ENCODE measurements at places on chromosomes 3 and 15.

DNA sequence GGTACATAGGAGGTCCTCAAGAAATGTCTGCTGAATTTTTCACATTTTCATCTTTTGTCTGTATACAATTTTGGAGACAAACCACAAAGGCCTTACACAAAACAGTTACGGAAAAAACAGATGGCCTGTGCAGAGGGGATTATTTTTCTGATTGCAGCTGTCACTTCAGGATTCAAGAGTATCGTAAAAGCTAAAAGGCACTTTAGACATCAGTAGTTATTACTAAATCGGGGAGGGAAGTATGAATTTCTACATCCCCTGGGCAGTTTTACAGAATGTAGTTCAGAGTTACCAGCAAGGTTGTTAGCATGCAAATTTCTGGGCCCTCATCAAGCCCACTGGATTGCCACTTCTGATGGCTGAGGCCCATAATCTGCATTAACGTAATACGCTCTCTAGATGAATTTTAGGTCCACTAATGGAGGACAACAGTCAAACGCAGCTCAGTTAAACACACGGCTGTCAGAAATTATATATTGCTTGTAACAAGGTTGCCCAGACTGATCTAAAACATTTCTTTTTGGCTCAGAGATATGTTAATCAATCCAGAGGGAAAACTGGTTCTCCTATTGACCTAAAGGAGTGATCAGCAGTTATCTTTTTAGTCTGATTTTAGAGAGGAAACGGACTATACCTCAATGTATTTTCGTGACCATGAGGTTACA, 1.1 kb downstream of the RIOX2 start:
- no peak for DNase-seq

GRCh38 chr15:49380912-49381311, 42.1 kb upstream of the FGF7 start:
- DNase-seq, result no peak

DNA sequence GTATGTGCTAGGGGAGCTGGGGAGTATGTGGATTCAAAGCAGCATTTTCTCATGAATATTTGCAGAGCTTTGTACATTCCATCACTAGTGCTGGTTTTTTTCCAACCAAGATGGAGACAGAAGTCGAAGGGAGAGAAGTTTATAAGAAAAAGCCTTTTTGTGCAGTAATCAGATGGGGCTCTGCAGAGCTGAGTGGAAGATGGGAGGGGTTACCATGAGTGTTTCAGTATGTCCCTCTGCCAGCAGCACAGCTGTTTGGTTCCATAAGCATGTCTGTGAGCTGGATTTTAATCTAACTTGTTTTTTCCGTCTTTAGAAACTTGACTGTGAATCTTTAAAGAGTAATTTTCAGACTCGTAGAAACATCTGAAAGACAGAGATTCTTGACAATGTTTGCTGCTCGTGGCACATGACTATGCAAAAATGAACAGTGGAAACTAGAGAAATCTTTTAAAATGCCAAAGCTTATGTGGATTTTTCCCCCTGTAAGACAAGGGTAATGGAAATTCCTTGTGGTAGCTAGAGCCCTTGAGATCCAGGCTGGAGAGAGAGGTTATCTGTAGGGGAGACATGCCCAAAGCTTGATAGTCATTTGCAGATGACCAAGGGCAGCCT, 20.3 kb downstream of the STARD9 start:
- no peak for DNase-seq

DNA sequence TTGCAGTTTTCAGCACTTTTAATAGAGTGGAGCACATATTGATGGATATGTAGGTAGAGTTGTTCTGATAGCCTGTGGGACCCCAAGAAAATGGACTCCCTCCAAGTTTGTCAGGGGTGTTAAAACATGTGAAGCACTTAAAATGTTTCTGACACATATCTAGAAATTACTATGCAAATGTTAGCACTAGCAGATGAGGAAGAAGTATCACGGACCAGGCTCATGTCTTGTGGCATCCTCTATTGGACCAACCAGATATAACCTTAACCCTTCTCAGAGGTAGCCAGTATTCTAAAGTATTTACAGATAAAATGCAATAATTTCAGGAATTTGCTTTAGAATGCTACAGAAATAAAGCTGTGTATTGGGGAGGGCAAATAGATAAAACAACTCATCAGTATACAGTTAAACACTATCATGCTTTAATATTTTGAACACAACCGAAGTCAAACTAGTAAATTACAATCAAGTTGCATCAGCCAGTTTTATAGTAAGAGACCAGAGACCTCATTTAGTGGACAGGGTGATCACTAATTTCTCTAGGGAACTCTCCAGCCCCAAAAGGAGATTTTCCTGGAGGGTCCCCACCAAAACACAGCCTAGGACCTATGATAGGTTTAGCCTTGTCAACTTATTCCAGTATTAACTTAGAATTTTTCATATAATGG, 57.2 kb upstream of the FBN1 start:
- no peak for DNase-seq

GRCh38 chr3:14248849-14249523, 70.4 kb downstream of the LSM3 start:
- no peak for DNase-seq

GRCh38 chr3:101235048-101235447, 85.3 kb downstream of the IMPG2 start:
- DNase-seq, result no peak

DNA sequence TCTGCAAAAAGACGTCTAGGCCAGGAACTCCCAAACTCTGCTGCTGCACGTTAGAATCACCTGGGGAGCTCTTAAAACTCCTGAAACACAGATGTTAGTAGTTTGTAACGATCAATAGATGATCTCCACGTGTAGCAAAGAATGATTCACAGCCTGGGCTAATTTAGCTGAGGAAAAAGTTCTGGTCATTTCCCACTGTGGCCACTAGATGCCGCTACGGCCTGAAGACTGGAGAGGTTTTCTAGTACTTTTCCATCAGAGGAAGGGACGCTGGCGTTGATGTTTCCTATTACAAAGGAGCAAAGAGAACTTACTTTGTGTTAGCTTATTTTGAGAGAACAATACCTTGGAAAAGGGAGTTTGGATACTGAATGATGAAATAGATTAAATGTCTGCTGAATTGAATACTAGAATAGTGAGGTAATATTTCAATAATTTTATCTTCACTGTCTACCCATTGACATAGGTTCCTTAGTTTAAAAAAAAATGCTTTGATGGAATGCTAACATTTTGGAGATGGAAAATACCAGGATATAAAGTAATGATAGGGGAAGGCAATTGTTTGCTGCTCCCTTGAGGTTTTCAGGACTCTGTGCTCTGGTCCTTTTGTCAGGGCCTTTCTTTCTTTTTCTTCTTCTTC, 159.1 kb downstream of the P3H2 start:
- DNase-seq, result peak; percentile 51
